A549 (cell line): ENCODE measurements at places on chromosomes 7 and 10. TPM values are rescaled to one million over a fixed set of nuclear protein-coding genes. Genes with fewer than 3 reads are reported as not detected.

CYP26A1 gene
- polyA plus RNA-seq: 7.2 to 10.8 TPM (median 9.8 TPM) in 3 replicates

AGMO gene
- polyA plus RNA-seq: 1.9 to 3.2 TPM (median 2.6 TPM) in 3 replicates

LRRD1 gene
- not detected in 3 replicates for polyA plus RNA-seq

CDK6 gene
- polyA plus RNA-seq: 12.9 to 16.1 TPM (median 13.6 TPM) in 3 replicates

SFRP5 gene
- 0.83 to 1.3 TPM (median 1.2 TPM) in 3 replicates for polyA plus RNA-seq

DNA sequence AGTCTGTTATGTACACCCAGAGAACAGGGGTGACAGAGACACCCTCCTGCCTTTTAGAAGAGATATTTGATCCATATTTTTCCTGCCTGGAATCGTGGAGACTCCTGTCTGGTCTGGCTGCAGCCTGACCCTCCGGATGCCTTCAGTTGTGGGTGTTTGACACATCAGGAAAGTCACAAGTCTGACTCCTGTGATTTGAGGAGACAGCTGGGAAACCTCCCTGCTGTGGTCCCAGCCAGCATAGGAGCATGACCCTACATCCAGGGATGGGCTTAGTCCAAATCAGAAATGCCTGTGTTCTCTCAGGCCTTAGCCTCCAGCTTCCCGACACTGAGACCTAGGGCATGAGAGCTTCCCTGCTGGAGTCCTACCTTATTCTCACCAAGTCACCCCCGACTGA is 43.4 kb downstream of the GOT1 start:
- no peak for DNase-seq

DNA sequence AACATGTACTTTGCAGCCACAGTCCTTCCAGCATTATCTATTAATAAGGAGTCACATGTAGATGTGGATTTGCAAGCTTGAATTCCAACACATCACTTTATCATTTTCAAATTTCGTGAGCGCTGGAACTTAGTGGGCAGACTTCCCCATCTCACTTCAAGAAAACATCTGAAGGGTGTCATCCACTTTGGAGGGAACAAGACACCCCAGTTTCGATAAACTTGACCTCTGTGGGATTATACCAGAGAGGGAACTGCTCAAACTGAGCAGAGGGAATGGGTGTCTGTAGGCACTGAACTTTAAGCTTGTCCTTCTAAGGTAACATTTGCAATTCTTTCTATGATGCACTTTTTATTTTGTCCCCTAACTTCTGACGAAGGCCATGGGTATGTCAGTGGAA is 27.5 kb downstream of the ADRB1 start:
- no peak for DNase-seq

GRCh38 chr10:33088990-33089389 is 131.0 kb upstream of the ITGB1 start:
- DNase-seq: no peak

DNA sequence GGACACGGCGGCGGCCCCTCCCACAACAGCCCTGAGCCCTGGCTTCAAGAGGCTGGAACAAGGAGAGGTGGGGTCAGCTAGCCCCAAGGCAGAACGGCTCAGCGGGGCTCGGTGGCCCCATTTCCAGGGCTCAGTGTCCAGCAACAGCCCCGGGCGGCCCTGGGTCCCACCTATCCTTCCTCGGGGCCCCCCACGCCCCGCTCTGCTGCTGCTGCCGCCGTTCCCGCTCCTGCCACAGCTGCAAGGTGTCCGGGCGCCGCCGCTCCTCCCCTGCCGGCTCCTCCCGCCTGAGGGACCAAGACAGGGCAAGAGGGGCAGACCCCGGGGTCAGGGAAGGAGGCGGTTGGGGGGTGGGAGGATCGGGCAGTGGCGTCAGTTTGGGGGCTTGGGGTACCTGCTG is 3.4 kb upstream of the SAP25 start:
- DNase-seq: no peak

GRCh38 chr7:75900617-75901315 is 14.2 kb upstream of the POR start:
- DNase-seq: no peak

- DNase-seq: no peak
Measured at GRCh38 chr10:102670065-102670670, 25.9 kb downstream of the TRIM8 start.

GRCh38 chr10:126425032-126425431 is 36.8 kb upstream of the ADAM12 start:
- no peak for DNase-seq
